ENCODE measurements at places on chromosomes 16 and 17.

DNA sequence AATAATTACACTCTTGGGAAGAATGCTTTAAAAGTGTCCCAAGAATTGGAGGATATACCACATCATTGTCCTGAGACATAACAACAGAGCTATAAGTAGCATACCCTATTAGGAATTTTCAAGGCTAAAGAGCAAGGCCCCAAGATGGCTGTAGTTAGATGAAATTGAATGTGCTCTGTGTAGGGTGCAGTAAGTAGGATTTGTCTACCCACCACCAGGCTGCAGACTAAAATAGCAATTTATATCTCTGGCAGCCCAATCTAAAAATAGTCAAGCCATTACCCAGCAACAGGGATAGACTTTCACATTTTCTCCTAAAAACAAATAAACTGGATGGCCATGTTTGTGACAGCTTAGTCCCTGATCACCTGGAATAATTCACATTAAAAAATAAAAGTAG, 5.6 kb downstream of the MMD start:
- DNase-seq = no peak
- H3K27me3 ChIP-seq = no peaks in the 10 kb centered on the region
- H3K4me3 ChIP-seq = no peak overlapping the region
- H3K4me1 ChIP-seq = peaks cover 4% of the 10 kb centered on the region
- H3K36me3 ChIP-seq = peaks cover 23% of the 10 kb centered on the region

DNA sequence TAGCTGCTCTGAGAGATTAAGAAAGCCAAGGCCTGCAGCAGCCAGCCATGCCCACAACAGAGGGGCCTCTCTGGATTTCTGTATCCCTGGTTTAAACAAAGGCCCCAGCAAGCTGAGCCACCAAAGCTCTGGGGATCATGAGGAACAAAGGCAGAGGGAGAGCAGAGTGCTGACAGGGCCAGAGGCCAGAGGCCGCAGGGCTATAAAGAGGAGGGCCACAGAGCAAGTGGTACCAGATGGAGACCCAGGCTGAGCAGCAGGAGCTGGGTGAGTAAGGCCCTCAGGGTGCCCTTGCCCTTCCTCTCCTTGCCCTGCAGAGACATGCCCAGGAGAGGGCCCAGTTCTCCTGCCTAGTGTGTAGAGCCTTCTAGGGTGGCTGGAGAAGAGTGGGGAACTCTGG, at the start of gene CRYBA1:
Gene CRYBA1, plus strand, starts transcription at position 232 of the 400 bp plus-strand sequence. Its CDS starts 5 bp downstream, at position 237.
- no peak for DNase-seq
- H3K27me3 ChIP-seq = no peaks in the 10 kb centered on the region
- no peaks in the 10 kb centered on the region for H3K36me3 ChIP-seq
- H3K4me3 ChIP-seq = no peak within 1 kb of the TSS
- H3K4me1 ChIP-seq = no peaks in the 10 kb centered on the region

DNA sequence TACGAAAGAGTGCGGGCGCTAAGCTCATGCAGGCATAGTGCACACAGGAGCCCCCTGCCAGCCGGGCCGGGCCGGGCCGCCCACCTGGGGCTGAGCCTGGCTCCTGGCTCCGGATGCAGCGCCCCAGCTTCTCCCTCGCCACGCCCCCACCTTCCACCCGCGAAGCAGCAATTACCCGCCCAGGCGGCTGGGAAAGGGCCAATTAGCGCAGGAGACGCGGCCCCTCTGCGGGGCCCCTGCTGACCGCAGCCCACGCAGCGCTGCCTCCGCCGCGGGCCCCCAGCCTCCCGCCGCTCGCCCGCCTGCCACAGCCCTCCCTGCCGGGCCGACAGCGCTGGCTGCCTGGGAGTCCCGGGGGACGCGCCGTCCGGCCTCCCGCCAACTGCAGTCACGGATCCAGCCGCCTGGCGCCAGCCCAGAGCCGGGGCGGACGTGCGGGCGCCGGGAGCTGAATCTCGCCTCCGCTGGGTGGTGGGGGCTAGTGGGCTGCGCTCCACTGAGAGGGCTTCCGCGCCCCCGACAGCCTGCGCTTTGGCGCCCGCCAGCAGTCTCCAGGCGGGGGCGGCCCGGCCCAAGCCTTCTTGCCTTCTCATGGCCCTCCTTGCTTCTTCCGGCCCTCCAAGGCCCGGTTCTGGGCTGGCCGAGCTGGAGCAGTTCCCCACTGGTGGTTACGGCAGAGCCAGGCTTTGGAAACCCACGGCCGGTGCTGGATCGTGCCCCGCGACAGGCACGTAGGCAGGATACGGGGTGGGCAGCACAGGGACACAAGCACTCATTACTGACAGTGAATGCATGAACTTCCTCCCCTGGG, 14.9 kb upstream of the CBFB start:
- peak overlapping the region; percentile 48 for H3K27ac ChIP-seq
- peak overlapping the region; percentile 78 for H3K4me3 ChIP-seq
- H3K4me1 ChIP-seq = peaks cover 10% of the 10 kb centered on the region
- H3K36me3 ChIP-seq = no peaks in the 10 kb centered on the region
- H3K27me3 ChIP-seq = no peaks in the 10 kb centered on the region

DNA sequence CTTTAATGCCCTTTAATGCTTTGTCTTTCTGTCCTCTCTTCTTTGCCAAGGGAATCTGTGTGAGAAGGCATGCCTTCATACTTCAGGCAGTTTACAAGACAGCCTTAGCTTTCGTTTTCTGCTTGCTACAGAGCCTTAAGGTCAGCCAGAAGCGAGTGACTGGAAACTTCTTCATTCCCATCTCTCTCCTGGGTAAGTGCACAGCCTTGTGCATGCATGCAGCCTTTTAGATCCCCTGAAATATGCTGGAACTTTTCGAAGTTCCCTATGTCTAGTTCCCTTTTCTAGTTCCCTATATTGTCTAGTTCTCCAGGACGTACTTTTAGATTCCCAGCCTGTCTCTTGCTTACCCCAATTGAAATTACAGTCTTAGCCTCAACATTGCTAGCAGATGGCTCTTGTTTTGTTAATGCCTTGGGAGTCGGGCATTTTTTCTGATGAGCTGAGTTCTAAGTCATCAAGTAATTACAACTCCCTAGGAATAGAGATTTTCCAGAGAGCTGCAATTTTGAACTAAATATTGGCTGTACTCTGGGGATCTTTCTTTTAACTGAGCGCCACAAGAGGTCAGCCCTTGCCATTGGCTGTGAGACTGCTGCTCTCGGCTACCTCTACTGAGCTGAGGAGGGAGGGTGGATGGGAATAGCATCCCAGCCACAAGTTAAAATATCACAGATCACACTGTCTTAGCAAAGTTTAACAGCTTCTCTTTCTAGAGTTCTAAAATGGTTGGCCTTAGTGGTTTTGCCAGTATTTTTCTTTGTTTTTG, 22.7 kb upstream of the PPM1D start:
- H3K4me3 ChIP-seq = peak overlapping the region; percentile 33
- H3K27me3 ChIP-seq = no peaks in the 10 kb centered on the region
- no peak for DNase-seq
- peaks cover 34% of the 10 kb centered on the region for H3K4me1 ChIP-seq

DNA sequence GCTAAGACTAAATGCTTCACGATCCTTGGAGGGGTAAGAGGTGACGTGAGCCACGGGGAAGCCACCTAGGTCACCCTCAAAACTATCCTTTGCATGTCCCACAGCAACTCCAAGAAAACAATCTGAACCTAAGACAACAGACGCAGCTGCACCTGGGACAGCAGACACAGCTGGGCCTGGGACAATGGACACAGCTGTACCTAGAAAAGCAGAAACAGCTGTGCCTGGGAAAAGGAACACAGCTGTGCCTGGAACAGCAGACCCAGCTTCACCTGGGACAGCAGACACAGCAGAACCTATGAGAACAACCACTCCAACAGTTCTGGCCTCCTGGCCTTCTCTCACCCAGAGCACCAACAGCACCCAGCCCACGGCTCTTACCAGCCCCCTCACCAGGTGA, 11.7 kb upstream of the CD300LD start:
- H3K4me3 ChIP-seq = no peak overlapping the region
- H3K4me1 ChIP-seq = peaks cover 62% of the 10 kb centered on the region
- H3K27me3 ChIP-seq = no peaks in the 10 kb centered on the region

- no peak overlapping the region for H3K4me3 ChIP-seq
- no peak overlapping the region for H3K27ac ChIP-seq
- no peaks in the 10 kb centered on the region for H3K36me3 ChIP-seq
- DNase-seq = no peak
- no peaks in the 10 kb centered on the region for H3K4me1 ChIP-seq
Measured at GRCh38 chr16:51818342-51818944, 667.4 kb upstream of the SALL1 start.

DNA sequence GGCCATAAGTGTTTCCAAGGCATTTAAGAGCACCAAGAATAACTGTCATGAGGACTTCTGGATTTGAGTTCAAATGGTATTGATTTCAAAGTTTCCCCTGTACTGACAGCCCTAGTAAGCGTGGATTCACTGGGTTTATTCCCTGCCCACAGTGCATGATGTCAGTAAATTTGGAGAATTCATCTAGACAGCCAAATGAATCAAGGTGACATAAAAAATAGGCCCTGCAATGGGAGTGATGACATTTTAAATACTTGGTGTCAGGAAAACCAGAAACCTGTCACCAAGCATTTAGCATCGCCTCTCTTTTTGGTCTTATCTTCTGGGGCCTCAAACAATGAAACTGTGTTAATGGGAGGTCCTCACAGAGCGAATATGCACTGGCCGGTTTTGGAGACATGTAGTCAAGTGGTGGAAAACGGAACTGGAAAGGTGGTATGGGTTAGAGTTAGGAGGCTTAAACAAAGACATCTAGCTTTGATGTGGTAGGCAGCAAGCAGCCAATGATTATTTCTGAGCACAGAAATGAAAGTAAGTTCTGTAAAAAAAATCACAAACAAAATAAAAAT, 29.1 kb downstream of the COG4 start:
- H3K27ac ChIP-seq = no peak overlapping the region
- H3K36me3 ChIP-seq = peaks cover 24% of the 10 kb centered on the region
- DNase-seq = no peak
- H3K4me3 ChIP-seq = no peak overlapping the region

- no peaks in the 10 kb centered on the region for H3K27me3 ChIP-seq
- peak overlapping the region; percentile 84 for H3K27ac ChIP-seq
- H3K4me1 ChIP-seq = peaks cover 42% of the 10 kb centered on the region
- H3K36me3 ChIP-seq = no peaks in the 10 kb centered on the region
Measured at GRCh38 chr17:2090804-2091534, 36.1 kb downstream of the HIC1 start.

GRCh38 chr17:37736428-37736827, 8.4 kb downstream of the HNF1B start:
- no peak overlapping the region for H3K27ac ChIP-seq
- no peaks in the 10 kb centered on the region for H3K27me3 ChIP-seq
- DNase-seq = no peak
- no peaks in the 10 kb centered on the region for H3K36me3 ChIP-seq
- no peak overlapping the region for H3K4me3 ChIP-seq
- no peaks in the 10 kb centered on the region for H3K4me1 ChIP-seq

DNA sequence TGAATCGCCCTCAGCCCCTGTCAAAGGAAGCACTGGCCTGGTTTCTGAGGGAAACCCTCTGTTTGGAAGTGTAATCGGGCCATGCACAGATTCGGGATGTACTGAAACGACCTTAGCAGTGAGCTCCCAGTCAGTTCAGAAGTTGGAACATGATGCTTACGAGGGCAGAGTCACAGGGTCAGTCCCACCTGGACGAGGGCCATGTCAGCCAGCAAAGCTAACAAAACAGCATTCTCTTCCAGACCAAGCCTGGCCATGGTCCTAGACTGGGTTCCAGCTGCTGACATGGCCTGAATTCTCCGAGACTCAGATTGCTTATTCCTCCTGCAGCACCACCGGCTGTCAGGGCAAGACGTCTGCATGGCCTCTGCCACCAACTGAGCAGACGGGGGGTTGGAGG, 192.2 kb upstream of the WSCD1 start:
- no peaks in the 10 kb centered on the region for H3K4me1 ChIP-seq
- H3K4me3 ChIP-seq = no peak overlapping the region
- H3K36me3 ChIP-seq = no peaks in the 10 kb centered on the region

GRCh38 chr17:29728490-29728889, 105.8 kb upstream of the CORO6 start:
- no peak overlapping the region for H3K27ac ChIP-seq
- no peaks in the 10 kb centered on the region for H3K36me3 ChIP-seq
- no peaks in the 10 kb centered on the region for H3K27me3 ChIP-seq
- DNase-seq = no peak
- H3K4me3 ChIP-seq = no peak overlapping the region

- no peak for DNase-seq
- no peaks in the 10 kb centered on the region for H3K36me3 ChIP-seq
- no peaks in the 10 kb centered on the region for H3K27me3 ChIP-seq
- H3K4me3 ChIP-seq = no peak overlapping the region
- peak overlapping the region; percentile 99 for H3K27ac ChIP-seq
Measured at GRCh38 chr17:40112191-40112711, 9.5 kb upstream of the MSL1 start.

- no peak overlapping the region for H3K27ac ChIP-seq
Measured at GRCh38 chr17:21389394-21389793, 13.2 kb downstream of the KCNJ12 start.

DNA sequence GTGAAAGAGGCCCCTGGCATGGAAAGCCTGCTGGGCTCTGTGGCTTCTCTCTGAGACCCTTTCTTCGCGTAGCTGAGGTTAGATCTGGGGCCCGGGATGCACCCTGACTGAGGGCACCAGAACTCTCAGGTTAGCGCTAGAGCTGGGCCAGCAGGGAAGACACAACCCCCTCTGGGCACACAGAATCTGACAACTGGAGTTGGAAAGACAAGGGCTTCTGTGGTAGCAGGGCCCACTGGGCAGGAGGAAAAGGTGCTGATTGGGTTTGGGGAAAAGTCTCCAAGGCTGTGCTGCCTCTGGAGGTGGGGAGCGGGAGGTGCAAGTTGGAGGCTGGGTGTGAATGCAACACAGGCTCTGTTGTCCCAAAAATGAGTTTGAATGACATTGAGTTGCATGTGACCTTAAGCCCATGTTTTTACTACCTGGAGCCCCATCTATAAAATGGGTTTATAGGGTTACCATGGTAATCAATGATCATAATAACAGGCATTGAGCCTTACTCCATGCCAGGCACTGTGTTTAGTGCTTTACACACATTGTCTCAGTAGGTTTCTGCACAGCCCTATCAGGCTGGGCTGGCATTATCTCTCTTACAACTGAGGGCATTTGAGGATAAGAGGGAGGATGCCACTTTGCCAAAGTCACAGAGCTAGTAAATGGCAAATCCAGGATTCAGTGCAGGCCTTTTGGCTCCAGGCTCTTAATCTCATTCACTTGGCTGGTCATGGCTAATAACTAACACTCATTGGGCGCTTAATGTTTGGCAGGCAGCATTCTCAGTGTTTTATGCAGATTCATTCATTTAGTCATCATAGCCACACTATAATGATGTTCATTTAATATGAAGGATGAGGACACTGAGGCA, 9.5 kb upstream of the IGFBP4 start:
- H3K36me3 ChIP-seq = no peaks in the 10 kb centered on the region
- DNase-seq = no peak
- H3K27me3 ChIP-seq = no peaks in the 10 kb centered on the region

GRCh38 chr17:28901866-28902818, 737 bp downstream of the DHRS13 start:
- peak overlapping the region; percentile 78 for H3K27ac ChIP-seq
- peaks cover 71% of the 10 kb centered on the region for H3K4me1 ChIP-seq
- H3K4me3 ChIP-seq = peak overlapping the region; percentile 85
- peaks cover 23% of the 10 kb centered on the region for H3K36me3 ChIP-seq
- DNase-seq = no peak

DNA sequence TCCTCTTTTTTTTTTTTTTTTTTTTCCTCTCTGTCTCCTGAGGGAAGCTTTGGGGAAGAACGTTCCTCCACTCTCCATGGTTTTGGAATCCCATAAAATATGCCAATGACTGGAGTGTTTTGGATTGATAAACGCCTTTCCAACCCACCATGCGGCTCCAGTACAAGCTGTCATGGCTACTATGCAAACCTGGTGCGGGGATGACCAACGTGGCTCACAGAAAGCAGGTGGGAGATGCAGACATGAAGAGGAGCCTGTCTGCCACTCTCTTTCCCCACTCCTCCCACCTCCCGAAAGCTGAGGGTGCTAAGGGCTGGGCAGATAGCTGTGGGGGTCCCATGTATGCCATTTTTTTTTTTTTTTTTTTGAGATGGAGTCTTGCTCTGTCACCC, 69.9 kb upstream of the SEC14L1 start:
- no peak overlapping the region for H3K27ac ChIP-seq
- H3K36me3 ChIP-seq = no peaks in the 10 kb centered on the region
- no peak for DNase-seq
- no peak overlapping the region for H3K4me3 ChIP-seq
